Kidney capillary endothelial cell (primary cell): ENCODE measurements at places on chromosomes 4 and X.
A peak's percentile ranks its signal among the peaks of the same experiment; 100 is the strongest.

DNA sequence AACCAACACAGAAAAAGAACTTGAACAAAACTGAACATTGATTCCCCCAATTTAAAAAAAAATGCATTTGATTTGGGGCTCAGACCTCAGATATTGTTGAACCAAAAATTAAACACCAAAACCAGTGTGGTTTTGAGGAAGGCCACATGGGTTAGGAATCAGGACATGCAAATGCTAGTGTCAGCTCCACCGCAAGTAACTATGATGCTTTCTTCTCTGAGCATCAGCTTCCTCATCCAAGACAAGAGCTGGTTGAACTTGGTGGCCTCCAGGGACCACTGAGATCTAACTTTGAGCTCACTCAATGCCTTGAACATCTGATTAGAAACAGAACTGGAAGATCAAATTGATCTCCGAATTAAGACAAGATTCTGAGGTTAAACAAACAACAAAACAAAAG, 142.9 kb upstream of the NWD2 start:
- DNase-seq, result no peak

DNA sequence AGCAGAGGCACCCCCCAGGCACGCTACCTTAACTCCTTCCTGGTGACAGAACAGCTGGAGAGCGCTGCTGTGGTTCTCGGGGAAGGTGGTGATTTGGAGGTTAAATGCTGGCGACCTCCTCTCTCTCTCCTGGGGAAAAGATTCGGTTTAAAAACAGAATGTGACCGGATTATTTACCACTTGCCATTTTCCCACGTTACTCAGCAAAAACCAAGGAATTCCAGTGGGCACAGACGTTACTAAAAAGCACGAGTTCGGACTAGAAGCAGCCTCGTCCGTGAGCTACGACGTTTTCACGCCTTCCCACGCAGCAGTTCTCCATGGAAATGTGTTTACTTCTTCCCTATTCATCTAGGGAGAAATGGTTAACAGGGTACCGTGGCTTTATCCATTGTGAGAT, 32.3 kb upstream of the C4orf50 start:
- no peak for DNase-seq

DNA sequence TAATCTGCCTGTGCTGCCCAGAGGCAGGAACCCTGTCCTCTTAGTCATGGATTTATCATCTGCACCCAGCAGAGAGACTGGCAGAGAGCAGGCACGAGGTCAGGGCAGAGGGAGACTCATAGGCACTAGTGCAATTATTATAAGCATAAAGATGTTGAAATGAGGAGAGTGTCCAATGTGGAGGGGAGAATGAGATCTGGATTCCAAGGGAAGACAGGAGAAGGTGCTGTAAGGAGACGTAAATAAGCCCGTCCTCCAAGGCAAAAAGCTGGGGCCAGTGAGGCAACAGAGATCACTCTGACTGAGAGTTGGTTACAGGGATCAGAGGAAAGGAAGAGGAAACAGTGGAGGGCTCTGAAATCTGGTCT, 406.2 kb downstream of the MAPK10 start:
- DNase-seq, result no peak

GRCh38 chr4:105837037-105837436, 58.2 kb upstream of the NPNT start:
- DNase-seq, result no peak

DNA sequence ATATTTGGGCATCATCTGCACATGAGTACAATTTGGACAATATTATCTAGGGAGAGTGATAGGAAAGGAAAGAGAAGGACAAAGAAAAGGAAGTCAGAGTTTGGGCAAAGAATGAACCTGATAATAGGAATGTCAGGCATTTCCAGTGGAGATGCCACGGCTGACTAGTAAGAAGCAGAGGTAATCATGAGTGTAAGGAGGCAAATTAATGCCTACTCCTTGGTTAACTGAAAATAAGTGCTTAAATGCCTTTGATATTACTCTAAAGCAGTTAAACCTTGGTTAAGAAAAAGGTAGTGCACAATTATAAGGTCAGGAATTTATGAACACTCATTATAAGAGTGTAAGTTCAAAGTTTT, 99.2 kb upstream of the DDIT4L start:
- peak; percentile 51 for DNase-seq

DNA sequence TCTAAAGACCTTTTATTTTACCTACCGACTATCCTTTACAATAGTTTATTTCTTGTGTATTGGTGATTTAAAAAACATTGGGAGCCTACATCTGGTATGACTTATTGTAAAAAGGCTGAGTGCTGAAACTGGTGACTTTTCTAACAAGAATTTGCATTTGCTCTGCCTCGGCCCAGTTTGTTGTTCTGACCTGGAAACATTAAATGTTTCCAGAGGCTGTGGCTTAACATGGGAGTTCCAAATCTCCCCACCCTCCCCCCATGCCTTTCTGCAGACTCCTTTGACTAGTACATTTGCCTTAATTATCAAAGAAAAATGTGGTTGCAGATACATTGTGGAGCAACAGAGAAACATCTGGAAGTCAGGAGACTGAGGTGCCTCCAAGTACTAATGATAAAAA, 39.8 kb downstream of the SPCS3 start:
- DNase-seq, result no peak

DNA sequence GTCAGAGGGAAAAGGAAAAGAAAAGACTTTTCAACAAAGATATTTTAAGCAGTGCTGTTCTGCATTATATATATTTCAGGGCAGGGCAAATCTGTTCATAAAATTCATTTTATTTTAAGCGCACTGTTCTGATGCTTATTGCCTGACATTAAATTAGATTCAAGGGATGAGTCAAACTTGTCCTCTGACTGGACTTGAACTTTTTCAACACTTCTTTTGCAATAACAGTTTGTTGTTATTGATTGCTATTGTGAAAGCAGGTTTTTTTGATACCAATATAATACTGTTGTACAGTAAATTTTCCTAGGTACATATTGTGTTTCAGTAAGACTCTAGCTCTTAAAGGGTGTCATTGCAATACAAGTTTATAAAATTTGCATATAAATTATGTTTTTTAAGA, 481.3 kb downstream of the NAF1 start:
- DNase-seq, result no peak

DNA sequence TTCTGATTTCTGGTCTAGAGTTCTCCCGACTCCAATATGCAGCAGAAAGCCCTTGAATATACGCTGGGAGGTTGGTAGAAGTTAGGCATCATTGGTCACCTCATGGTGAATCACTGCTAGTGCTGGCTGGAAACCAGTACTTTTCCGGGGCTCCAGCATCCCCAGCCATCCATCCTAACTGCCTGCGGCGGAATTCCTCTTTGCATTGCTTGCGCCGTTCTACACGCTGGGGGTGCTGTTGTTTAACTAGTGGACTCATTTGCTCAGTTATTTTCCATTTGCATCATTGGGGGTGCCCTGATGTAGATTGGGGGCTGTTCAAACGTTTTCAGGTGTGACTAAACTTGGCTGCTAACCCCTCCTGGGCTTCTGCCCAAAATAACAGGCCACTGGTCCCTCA, 23.3 kb upstream of the GPR50 start:
- no peak for DNase-seq

GRCh38 chr4:2390146-2390545, 28.3 kb downstream of the ZFYVE28 start:
- DNase-seq, result no peak

- no peak for DNase-seq
Observed at GRCh38 chr4:63063760-63064159, 1345.5 kb downstream of the TECRL start.

GRCh38 chr4:95165926-95166524, 382.7 kb downstream of the UNC5C start:
- DNase-seq, result peak; percentile 69

GRCh38 chr4:82984459-82984858, 26.2 kb downstream of the LIN54 start:
- DNase-seq, result no peak

GRCh38 chr4:17817027-17817426, 6.2 kb downstream of the NCAPG start:
- DNase-seq, result peak; percentile 65

- no peak for DNase-seq
Observed at GRCh38 chr4:38943343-38943742, 75.7 kb downstream of the FAM114A1 start.

GRCh38 chr4:142567620-142568451, 278.3 kb downstream of the INPP4B start:
- no peak for DNase-seq

DNA sequence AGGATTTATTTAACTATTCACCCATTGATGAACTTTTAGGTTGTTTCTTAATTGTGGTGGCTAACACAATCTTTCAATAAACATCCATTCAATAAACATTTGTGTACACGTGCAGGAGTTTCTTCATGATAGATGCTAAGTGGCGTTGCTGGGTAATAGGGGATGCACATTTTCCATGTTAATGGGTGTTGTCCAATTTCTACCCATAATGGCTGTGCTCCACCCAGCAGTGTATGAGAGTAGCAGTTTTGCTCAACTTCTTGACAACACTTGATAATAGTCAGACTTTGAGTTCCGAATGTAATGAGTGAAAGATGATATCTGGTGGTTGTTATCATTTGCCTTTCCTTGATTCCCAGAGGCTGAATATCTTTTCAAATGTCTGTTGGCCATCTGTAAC, 104.7 kb downstream of the NHSL2 start:
- DNase-seq, result no peak

DNA sequence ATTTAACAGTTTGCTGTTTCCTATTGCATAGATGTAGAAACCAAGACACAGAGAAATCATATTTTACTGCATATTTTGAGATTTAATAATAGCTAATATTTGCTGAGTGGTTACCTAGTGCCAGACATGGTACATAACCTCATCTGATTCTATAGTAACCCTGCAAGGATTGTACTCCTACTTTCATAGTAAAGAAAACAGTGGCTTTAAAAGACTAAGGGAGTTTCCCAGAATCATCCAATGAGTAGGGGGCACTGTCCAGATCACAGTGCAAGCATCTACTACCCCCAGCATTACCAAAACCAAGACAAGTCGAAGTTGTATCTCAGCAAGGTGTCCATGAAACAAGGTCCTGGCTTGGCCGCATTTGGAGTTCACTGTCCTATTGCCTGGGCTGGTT, 224.5 kb upstream of the TENM3 start:
- no peak for DNase-seq

DNA sequence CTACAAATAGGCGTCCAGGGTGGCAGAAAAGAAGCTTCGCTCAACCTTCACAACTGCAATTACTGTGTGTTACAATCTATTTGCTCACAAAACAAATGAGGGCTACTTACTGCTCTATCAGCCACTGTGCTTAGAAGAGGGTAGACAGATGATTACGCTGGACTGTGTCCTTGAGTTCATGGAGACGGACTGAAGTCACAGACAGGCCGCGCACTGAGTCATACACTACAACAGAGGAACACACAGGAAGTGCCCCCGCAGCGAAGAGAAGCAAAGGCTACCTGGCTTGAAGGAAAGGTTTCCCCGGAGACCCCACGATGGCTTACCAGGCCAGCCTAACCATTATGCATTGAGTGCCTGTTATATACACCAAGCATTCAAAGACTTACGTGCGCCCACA, 25.6 kb downstream of the FAT1 start:
- no peak for DNase-seq

DNA sequence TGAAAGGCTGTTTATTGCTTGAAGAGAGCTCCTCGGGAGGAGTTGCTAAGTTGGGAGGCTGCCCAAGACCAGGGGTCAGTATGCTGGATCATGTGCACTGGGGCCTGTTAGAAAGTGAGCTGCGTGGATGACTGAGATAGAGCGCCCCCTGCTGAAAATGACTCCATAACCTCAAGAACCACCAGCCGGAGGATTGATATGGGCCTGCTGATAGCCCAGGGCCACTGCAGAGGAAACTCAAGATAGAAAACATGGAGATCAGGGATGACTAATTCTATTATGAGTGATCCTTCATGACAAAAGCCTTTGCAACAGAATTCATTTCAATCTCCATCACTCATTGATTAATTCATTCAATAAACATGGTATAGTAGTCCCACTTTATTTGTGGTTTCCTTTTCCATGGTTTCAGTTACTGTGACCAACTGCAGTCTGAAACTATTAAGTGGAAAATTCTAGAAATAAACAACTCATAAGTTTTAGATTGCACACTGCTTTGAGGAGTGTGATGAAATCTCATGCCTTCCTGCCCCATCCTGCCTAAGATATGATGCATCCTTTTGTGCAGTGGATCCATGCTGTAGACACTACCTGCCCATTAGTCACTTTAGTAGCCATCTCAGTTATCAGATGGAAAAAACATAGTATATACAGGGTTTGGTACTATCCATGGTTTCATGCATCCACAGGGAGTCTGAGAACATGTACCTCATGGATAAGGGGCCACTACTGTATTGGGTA, 126.7 kb upstream of the MBNL3 start:
- no peak for DNase-seq

DNA sequence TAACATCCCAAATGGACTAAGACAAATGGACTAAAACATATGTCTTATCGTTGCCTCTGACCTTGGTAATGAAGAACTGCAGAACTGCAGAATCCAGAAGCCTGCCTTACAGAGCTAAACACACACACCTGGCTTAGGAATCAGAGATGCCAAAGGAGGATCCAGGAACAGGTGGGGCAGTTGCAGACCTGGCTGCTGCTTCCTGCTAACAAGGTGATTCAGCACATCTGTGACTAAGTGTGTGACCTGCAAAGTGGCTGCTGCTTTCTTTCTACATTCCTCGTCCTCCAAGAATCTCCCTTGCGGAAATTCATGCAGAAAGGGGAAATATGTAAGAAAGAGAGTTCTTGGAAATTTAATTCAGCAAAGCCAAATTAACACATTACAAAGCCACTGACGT, 96.8 kb upstream of the NLGN4X start:
- DNase-seq, result no peak

DNA sequence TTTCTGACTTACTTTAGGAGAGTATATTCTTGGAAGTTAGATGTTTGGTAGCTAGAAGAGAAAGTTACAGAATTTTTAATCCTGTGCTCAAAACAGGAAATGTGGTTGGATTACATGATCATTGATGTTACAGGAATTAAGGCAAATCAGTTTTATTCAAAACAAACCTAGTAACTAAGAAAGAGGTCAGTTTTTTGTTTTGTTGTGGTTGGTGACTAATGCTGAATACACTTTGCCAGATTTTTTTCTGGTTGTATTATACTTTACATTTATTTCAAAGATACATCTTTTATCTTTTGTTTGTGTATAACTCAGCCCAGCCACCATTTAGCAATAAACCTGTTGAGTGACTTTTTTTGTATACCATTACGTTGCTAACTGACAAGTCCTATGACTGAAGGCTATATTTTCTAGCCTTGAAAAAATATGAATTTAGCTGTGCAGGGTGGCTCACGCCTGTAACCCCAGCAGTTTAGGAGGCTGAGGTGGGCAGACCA, 116.7 kb downstream of the KLHL8 start:
- no peak for DNase-seq
